ENCODE measurements at places on chromosomes 7 and 10. TPM values are rescaled to one million over a fixed set of nuclear protein-coding genes. Genes with fewer than 3 reads are reported as not detected.

Gene KIF20B
- 5.2 TPM for total RNA-seq

Gene GRB10
- 108 TPM for total RNA-seq

Gene STOX1
- 0.39 TPM for total RNA-seq

Gene FAM25C
- not detected for total RNA-seq

Gene CYP3A4
- not detected for total RNA-seq

Gene REPIN1
- 52.0 TPM for total RNA-seq
